Heart left ventricle (tissue), 16 donors: ENCODE measurements at places on chromosomes 3 and 15. TPM values are rescaled to one million over a fixed set of nuclear protein-coding genes. Genes with fewer than 3 reads are reported as not detected.
A peak's percentile ranks its signal among the peaks of the same experiment; 100 is the strongest.

Gene TIGIT
- polyA plus RNA-seq = 0.04 TPM

Gene GOLGA8R
- 3.2 TPM for polyA plus RNA-seq

Gene GOLGA8Q
- polyA plus RNA-seq = 1.9 TPM

Gene SRGAP3
- 1.4 TPM for polyA plus RNA-seq

Gene SLC22A14
- polyA plus RNA-seq = 0.06 TPM

Gene GPR176
- polyA plus RNA-seq = 2.6 TPM

DNA sequence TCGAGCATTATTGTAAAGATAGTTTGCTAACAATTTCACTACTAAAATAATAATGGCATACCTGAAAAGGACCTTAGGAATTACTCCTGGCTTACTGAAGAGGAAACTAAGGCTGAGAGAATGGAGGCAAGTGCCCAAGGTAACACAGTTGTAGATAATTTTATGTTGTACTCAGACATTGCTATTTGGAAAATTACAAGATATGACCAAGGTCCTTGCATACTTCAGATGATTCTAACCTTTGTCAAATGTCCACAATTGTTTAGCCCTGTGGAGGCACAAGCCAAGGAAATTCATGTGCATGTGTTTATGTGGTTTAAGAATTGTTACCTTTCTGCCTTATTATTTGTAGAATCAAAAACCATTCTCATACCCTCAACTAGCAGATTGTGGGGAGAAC is 105.7 kb downstream of the TUSC7 start:
- H3K4me1 ChIP-seq = no peaks in the 10 kb centered on the region
- no peak overlapping the region for H3K27ac ChIP-seq
- no peaks in the 10 kb centered on the region for H3K27me3 ChIP-seq
- H3K36me3 ChIP-seq = no peaks in the 10 kb centered on the region

DNA sequence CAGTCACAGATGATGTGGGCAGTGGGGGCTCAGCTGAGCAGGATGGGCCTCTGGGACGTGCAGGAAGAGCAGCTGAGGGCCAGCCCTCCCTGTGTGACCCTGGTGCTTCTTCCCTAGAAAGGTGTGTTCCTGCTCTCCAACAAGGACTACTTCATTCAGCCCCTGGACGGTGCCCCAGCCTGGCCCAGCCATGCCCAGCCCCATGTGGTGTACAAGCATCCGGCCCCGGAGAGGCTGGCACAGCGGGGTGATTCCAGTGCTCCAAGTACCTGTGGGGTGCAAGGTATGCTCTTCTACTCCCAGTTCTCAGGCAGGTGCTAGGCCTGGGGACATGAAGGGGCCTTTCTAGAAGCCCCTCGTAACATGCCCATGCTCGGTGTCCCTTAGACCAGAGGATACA is 38.3 kb downstream of the SAXO2 start:
- H3K4me1 ChIP-seq = no peaks in the 10 kb centered on the region
- no peak overlapping the region for H3K4me3 ChIP-seq
- no peaks in the 10 kb centered on the region for H3K36me3 ChIP-seq
- H3K27ac ChIP-seq = no peak overlapping the region

- H3K4me3 ChIP-seq = no peak overlapping the region
- no peak overlapping the region for H3K27ac ChIP-seq
- no peaks in the 10 kb centered on the region for H3K27me3 ChIP-seq
- no peaks in the 10 kb centered on the region for H3K36me3 ChIP-seq
- DNase-seq = no peak
- no peaks in the 10 kb centered on the region for H3K4me1 ChIP-seq
These were observed 211.4 kb upstream of the LRIG1 start for GRCh38 chr3:66712210-66712609.

GRCh38 chr15:90300988-90301706 is 35.7 kb downstream of the NGRN start:
- H3K4me3 ChIP-seq = no peak overlapping the region
- peaks cover 9% of the 10 kb centered on the region for H3K4me1 ChIP-seq
- no peaks in the 10 kb centered on the region for H3K27me3 ChIP-seq
- H3K36me3 ChIP-seq = no peaks in the 10 kb centered on the region
- H3K27ac ChIP-seq = no peak overlapping the region

GRCh38 chr3:126103121-126104027 is 19.4 kb upstream of the SLC41A3 start:
- H3K36me3 ChIP-seq = no peaks in the 10 kb centered on the region
- peaks cover 7% of the 10 kb centered on the region for H3K4me1 ChIP-seq
- no peak overlapping the region for H3K4me3 ChIP-seq
- no peaks in the 10 kb centered on the region for H3K27me3 ChIP-seq

- H3K36me3 ChIP-seq = peaks cover 24% of the 10 kb centered on the region
- H3K4me1 ChIP-seq = peaks cover 13% of the 10 kb centered on the region
- H3K4me3 ChIP-seq = peak overlapping the region; percentile 47
- DNase-seq = no peak
- peak overlapping the region; percentile 91 for H3K27ac ChIP-seq
- no peaks in the 10 kb centered on the region for H3K27me3 ChIP-seq
These were observed 1.1 kb upstream of the CDV3 start for GRCh38 chr3:133572158-133573053.

DNA sequence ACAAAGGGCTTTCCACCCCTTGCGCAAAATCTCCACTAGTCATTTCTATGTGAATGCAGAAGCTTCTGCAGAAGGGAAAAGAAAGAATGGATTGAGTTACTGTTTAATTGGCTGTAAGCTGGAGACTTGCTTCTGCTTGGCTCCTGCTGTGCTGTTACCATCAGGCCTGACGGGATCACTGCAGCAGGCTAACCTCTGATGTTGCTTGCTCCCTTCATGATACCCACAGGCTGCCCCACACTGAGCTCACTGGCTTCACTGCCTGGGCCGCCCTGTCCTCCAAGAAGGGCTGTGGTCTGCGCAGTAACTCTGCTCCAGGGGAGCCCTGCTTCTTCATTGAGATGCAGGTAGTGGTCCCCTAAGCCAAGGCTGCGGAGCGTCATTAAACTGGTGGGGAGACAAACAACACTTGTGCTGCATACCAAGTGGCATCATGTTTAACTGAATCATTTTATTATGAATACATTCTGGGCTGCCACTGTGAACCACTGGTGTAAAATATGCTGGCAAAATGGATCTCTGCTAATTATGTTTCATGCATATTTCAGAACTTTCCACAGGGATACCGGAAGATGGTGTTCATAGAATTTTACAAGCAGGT is 78.6 kb downstream of the WDR49 start:
- H3K27me3 ChIP-seq = no peaks in the 10 kb centered on the region
- no peak for DNase-seq
- H3K27ac ChIP-seq = no peak overlapping the region
- H3K36me3 ChIP-seq = no peaks in the 10 kb centered on the region
- H3K4me1 ChIP-seq = no peaks in the 10 kb centered on the region

DNA sequence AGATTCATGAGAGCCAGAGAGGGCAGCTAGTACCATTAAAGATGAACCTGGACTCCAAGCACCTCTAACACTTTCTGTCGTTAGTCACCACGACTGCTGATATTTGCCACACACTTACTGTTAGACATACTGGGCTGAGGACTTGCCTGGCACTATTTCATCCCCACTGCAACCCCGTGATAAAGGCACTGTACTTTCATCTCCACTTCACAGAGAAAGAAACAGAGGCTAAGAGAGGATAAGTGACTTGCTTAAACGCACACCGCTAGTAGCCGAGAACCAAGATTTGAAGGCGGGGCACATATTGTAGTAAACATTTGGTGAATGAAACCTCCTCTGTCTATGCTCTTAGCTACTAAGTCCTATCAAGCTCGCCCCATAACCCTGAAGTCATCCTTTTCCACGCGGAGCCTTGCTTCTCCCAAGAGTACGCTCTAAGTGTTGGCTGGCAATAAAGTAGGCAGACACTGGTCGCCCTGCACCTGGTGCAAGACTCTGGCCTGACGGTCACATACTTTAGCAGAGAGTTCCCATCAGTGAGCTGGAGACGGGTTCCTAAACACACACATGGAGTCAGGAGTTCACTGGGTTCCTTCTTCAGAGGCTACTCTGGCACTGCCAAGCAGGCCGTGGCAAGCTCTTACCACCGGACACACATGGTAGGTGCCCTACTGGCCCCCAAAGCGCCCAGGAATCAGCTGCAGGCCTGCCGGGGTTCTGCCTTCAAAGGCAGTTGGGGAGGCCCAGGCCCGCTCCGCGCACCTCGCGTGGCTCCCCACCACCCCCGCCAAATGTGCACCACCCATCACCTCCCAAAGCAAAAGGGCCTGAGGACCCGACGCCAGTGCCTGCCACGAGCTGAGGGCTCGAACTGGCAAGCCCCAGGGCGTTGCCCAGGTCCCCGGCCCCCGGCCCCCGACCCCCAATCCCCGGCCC is 951 bp downstream of the POMGNT2 start:
- peak overlapping the region; percentile 73 for H3K4me3 ChIP-seq
- H3K27me3 ChIP-seq = no peaks in the 10 kb centered on the region
- peak; percentile 27 for DNase-seq

GRCh38 chr15:72365844-72366243 is 10.0 kb downstream of the HEXA start:
- no peaks in the 10 kb centered on the region for H3K27me3 ChIP-seq
- no peak overlapping the region for H3K27ac ChIP-seq
- peaks cover 19% of the 10 kb centered on the region for H3K4me1 ChIP-seq

GRCh38 chr3:194586836-194587235 is 46.4 kb downstream of the TMEM44 start:
- no peak overlapping the region for H3K4me3 ChIP-seq
- no peaks in the 10 kb centered on the region for H3K27me3 ChIP-seq
- DNase-seq = no peak
- peaks cover 15% of the 10 kb centered on the region for H3K4me1 ChIP-seq
- no peak overlapping the region for H3K27ac ChIP-seq
- H3K36me3 ChIP-seq = no peaks in the 10 kb centered on the region

GRCh38 chr3:118425272-118425837 is 609.3 kb downstream of the IGSF11 start:
- H3K4me1 ChIP-seq = no peaks in the 10 kb centered on the region
- no peak overlapping the region for H3K4me3 ChIP-seq
- DNase-seq = no peak
- H3K36me3 ChIP-seq = no peaks in the 10 kb centered on the region
- H3K27me3 ChIP-seq = no peaks in the 10 kb centered on the region
- H3K27ac ChIP-seq = no peak overlapping the region

GRCh38 chr15:101390462-101390861 is 95.4 kb upstream of the SNRPA1 start:
- no peaks in the 10 kb centered on the region for H3K36me3 ChIP-seq
- no peak for DNase-seq
- no peaks in the 10 kb centered on the region for H3K27me3 ChIP-seq
- no peak overlapping the region for H3K4me3 ChIP-seq
- H3K4me1 ChIP-seq = no peaks in the 10 kb centered on the region
- no peak overlapping the region for H3K27ac ChIP-seq

GRCh38 chr3:128547368-128547987 is 54.5 kb upstream of the GATA2 start:
- no peaks in the 10 kb centered on the region for H3K27me3 ChIP-seq
- no peak overlapping the region for H3K27ac ChIP-seq
- no peaks in the 10 kb centered on the region for H3K36me3 ChIP-seq
- no peak for DNase-seq
- H3K4me3 ChIP-seq = no peak overlapping the region

GRCh38 chr15:41775651-41776050 is 1.4 kb downstream of the MAPKBP1 start:
- peak overlapping the region; percentile 91 for H3K27ac ChIP-seq
- no peaks in the 10 kb centered on the region for H3K27me3 ChIP-seq
- peaks cover 22% of the 10 kb centered on the region for H3K4me1 ChIP-seq
- peaks cover 2% of the 10 kb centered on the region for H3K36me3 ChIP-seq

DNA sequence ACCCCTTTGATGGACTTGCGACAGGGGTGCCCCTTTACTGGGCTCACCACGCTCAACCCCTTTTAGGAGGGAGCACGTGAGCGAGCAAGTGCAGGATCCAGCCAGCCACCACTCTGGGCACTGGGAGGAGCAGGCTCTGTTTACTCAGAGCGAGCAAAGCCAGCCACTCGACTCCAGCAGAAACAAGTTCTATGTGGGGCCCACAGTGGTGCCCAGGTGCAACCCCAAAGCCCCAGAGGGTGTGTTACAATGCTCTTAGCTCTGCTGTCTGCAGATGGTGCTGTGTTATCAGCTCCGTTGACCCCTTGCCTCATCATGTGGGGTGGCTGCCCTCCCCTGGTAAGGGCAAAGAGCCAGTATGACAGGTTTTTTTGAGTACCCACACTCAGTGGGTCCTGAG is 120.3 kb upstream of the SUCLG2 start:
- no peaks in the 10 kb centered on the region for H3K4me1 ChIP-seq
- no peaks in the 10 kb centered on the region for H3K27me3 ChIP-seq
- H3K27ac ChIP-seq = no peak overlapping the region
- no peak overlapping the region for H3K4me3 ChIP-seq
- H3K36me3 ChIP-seq = no peaks in the 10 kb centered on the region
